ENCODE measurements at places on chromosomes 5 and 9. TPM values are rescaled to one million over a fixed set of nuclear protein-coding genes. Genes with fewer than 3 reads are reported as not detected.

Gene MAMDC2
- total RNA-seq, result 0.23 TPM

Gene HCN1
- not detected for total RNA-seq

Gene FIBCD1
- 17.2 TPM for total RNA-seq

Gene PCDHB2
- 4.1 TPM for total RNA-seq

All from A549 treated with GW870086 at 1 μM for 4 hours (cell line).